ENCODE measurements at places on chromosomes 16 and 17. TPM values are rescaled to one million over a fixed set of nuclear protein-coding genes. Genes with fewer than 3 reads are reported as not detected.
A peak's percentile ranks its signal among the peaks of the same experiment; 100 is the strongest.

GRCh38 chr16:81277541-81278080, 37.2 kb upstream of the GAN start:
- no peak for DNase-seq

DNA sequence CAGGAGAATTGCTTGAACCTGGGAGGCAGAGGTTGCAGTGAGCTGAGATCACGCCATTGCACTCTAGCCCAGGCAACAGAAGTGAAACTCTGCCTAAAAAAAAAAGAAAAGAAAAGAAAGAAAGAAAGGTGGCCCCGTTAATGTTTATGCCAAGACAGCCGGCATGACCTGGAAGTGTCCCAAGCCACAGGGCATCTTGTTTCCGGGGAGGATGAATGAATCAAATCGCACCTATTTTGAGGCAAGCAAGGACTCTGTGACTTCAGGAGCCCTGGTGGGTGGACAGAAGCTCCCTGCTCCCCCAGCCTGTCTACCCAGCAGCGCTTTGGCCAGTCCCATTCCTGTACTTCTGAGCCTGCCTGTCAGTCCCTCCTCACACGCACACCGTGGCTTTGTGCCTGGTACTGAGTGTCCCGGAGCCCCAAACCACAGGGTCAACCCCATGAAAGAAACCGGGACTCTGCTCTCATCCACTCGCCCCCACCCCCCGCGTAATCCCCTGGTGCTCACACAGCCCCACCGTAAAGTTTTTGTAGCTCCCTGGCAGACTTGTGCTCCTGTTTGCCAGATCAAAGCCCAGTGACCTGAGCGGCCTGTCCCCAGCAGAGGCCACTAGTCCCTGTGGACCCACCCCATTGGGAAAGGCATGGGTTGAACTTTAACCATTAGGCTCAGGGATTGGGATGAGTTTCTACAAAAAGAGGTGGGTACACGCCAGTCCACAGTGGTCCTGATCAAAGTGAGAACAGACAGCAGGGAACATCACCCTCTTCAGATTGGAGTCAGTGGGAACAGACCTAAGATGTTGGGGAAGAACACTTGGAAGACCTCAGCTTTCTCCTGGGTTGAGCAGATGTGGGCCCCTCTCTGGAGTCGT, 19.3 kb downstream of the CD2BP2 start:
- DNase-seq, result no peak

DNA sequence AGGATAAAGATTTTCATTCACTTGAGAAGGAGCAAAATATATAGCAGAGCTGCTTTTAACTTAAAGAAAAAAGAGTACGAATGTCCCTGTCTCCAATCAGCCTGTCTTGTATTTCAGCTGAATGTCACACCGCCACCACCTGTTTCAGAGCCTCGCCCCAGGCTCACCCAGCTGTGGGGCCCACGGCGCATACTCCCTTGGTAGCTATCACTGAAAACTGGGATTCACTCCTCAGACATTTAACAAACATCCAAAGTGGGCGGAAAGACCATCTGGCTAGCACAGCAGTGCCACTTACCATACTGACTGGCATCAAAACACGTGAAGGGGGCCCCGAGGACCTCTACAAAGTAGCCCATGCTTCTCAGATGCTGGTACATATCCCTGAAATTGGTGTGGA, 25.4 kb upstream of the SLC38A8 start:
- DNase-seq, result no peak

DNA sequence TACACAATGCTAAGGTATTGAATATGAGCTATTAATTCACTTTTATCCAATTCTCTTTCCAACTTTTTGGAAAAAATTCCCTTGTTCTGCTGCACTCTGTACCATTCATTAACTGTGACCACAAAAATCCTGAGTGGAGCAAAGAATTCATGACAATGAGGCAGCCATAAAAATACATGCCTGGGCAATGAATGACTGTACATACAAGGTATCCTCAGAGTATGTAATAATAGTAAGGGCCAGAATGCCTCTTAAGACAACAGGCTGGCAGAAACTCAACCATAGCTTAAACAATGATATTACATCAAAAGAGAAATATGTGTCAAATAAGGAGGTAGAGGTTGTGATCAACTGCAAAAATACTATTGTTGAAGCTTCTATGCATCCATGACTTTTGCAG, 74.7 kb upstream of the CA10 start:
- DNase-seq, result no peak

- DNase-seq, result no peak
Measured at GRCh38 chr17:69030169-69030568, 30.6 kb downstream of the ABCA9 start.

DNA sequence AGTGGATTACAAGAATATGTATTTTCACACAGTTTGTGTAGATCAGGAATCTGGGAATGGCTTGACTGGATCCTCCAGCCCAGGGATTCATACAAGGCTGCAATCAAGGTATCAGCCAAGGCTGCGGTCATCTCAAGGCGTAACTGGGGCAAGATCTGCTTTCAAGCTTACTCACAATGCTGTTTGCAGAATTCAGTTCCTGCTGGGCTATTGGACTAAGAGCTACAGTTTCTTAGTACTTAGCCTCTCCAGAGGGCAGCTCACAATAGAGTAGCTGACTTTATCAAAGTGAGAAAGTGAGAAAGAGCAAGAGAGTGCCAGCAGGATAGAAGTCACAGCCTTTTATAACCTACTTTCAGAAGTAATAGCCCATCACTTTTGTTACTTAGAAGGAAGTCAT, 211.0 kb downstream of the MAP2K6 start:
- DNase-seq, result no peak

GRCh38 chr16:5851393-5851982, 753.9 kb upstream of the EEF2KMT start:
- DNase-seq, result no peak

DNA sequence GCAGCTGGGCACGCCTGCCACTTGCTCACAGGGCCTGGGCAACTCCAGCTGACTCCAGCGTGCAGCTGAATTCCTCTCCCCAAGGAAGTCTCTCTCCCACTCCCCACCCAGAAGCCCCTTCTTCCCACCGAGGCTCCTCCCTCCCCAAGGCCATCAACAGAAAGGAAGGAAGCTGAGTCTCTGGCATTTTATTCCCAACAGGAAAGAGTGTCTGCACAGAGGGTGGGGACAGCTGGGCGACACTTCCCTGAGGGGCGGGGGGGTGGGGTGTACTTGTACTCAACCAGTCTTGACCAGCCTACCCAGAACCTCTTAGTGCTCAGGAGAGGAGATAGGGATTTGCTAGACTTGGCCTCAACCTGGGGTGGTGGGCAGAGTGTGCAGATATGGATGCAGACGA, at the start of gene EXOC3L1:
TSS of gene EXOC3L1 (minus strand) at position 96 of the 400 bp plus-strand sequence. CDS start 460 bp downstream, outside the sequence.
- no peak for DNase-seq

DNA sequence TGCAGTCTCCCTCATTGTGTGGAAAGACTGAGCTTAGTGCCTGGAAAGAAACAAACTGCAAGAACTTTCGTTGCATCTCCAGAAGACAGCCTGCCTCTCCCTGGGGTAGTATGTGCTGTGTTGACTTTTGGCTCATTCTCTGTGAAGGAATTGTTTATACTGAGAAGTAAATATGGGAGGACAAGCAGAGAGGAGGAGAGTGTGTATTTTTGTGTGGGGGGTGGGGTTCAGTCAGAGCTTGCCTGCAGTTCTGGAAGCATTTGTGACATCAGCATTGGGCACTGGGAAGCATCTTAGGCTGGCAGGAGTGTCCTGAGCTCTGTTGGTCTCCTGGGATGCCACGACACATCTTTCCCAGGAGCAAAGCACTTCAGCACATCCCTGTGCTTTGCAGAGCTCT, 147.9 kb downstream of the HS3ST3B1 start:
- DNase-seq, result no peak

- no peak for DNase-seq
Measured at GRCh38 chr17:16872351-16873173, 99.4 kb downstream of the TNFRSF13B start.

DNA sequence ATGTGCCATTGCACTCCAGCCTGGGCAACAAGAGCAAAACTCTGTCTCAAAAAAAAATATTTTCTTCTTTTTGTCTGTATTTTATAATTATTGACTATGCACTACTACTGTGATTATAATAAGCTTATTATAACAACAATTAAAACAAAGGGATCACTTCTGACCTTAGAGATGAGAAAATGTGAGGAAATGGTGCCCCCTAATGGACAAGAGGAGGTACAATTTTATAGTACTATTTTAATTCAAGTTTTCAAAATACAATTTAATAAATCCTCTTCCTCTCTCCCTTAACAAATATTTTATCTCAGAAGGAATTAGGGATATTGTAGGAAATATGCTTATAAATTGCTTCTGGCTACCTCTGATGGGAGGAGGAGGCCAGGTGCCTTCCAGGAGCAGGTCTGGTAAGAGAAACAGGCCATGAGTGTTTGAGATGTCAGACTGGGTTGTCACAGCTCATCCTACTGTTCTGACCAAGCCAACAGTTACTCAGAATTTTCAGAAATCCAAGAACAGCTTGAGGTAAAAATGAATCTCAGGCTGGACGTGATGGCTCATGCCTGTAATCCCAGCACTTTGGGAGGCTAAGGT, 14.0 kb downstream of the VPS53 start:
- DNase-seq, result no peak

GRCh38 chr16:19822533-19822932, 62.1 kb downstream of the GPRC5B start:
- no peak for DNase-seq

DNA sequence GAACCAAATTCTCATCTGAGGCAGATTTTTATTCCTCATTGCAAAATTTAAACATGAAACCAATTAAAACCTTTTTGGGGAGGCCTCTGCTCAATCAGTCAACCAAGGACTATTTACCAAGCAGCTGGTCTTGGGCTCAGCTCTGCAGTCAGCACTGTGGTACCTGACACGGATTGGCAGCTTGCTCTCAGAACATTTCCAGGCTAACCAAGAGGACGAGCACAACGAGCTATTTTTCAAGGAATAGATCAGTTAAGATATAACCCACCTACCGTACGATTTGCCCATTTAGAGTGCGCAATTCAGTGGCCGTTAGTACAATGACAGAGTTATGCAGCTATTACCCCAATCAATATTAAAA, 26.4 kb upstream of the KLHDC4 start:
- no peak for DNase-seq

DNA sequence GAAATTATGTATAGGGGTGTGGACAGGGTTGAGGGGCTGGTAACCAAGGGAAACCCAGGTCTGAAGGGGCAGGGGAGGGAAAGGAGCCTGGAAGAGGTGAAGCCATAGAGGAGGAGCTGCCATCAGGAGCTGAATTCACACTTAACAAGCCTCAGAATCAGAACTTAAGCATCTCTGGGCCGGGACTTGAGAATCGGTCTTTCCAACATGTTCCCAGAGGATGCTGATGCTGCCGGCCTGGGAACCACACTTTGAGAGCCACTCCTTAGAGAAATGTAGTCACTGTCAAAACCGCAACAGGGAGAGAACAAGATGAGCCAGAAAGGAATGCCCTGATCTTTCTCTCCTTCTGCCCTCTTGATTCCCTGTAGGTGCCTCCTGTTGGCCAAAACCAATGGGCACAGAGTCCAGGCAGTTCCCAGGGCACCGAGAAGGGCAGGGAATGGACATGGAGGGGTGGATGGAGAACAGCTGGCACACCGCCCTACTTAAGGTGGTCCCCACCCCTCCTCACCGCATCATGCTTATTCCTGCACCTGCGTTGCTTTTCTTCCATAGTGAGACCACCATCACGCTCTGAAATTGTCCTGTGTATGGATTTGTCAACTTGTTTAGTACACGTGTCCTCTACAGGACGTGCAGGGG, 88.5 kb downstream of the GSG1L start:
- DNase-seq, result no peak

DNA sequence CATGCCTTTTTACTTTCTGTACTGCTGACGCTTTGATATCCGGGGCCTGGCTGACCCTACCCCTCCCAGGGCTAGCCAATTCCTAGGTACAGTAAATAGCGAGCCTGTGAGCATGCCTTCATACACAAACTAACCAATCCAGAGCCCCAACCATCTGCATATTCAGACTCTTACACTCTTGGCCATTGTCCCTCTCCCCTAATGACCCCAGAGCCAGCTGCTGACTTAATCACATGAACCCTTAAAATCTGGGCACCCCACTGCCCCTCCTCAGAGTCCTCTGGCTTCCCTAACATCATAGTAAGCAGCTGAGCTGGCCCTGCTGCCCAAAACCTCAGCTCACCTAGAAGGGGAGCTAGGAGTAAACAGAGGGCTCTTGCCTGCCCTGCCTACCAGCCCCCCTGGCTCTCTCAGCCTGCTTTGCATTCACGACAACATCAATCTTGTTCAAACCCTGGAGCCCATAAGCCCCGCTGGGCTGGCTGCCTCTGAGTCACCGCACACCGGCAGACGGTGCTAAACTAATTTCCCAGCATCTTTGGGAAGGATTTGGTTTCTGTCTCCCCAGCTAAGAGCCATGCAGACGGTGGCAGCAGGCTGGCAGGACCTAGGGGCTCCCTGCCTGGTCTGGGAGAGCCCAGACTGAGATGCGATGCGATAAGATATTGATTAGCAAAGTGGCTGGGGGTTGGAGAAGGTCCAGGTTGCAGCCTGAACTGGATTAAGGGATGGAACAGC, 63.2 kb downstream of the CLEC19A start:
- no peak for DNase-seq

DNA sequence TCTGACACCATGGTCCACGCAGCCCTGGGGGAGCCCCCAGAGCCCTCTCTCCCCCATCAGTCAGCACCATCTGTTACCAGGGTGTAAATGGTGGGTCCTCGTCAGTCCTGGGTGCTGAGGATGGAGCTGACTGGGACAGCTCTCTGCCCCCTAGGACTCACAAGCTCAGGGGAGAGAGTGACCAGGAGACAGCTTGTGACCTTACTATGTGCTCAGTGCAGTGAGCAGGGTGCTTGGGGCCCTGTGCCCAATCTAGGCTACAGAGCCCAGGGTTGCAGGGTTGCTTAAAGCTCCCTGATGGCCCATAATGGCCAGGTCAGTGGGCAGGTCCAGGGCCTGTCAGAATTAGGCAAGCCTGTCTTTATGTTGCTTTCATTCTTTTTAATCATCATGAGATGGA, 11.3 kb downstream of the MMP2 start:
- peak; percentile 54 for DNase-seq

DNA sequence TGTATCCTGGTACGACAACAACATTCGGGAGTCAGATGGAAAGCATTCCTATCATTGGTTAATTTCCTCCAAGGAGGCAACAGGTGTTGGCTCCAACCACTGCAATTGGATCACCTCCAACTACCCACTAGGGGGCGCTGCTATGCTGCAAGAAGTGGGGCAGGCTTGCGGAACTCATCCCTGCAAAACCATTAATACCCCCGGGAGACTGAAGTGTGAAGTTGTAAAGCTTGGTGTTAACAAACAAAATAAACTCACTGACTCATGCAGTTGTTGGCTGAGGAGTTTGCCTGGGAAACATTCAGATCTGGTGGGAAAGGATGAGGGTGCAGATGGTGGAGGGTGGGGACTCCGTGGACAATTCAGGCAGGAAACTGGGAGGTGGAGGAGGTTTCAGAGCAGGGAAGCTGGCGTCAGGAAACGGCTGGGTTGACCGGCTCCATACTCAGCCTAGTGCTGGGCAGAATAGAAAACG, 84.9 kb downstream of the HS3ST2 start:
- peak; percentile 90 for DNase-seq

NOL3 gene
- 94.1 TPM for total RNA-seq

ADCY9 gene
- 25.1 TPM for total RNA-seq

RAB26 gene
- total RNA-seq, result not detected

CRHR1 gene
- total RNA-seq, result 0.25 TPM

ATP1B2 gene
- 0.46 TPM for total RNA-seq

ARHGDIG gene
- not detected for total RNA-seq

SOX15 gene
- total RNA-seq, result 106 TPM

ZNF385C gene
- total RNA-seq, result not detected

CES1 gene
- total RNA-seq, result 9.5 TPM

Measured in lower leg skin (tissue), 4 donors.